ENCODE measurements at places on chromosomes 13 and 19. TPM values are rescaled to one million over a fixed set of nuclear protein-coding genes. Genes with fewer than 3 reads are reported as not detected.

- DNase-seq: no peak
These were observed 127.5 kb downstream of the SIPA1L3 start for GRCh38 chr19:38034492-38034860.

DNA sequence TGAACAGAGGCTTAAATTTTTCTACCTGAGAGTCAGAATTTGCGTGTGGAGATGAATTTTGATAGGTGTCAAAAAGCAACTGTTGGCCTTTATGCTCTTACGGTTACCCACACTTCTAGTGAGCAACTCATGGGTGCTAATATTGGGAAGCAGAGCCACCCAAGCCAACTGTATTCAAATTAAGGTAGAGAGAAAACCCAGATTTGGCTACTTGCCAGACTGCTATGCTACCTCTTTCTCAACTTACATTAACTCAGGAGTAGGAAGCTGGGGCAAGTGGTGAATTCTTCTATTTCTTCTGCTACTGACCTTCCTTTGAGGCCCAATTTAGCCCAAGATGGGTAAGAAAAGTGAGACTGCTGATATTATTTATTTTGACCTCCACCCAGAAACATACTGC, 83.9 kb downstream of the OLFM4 start:
- no peak for DNase-seq

DNA sequence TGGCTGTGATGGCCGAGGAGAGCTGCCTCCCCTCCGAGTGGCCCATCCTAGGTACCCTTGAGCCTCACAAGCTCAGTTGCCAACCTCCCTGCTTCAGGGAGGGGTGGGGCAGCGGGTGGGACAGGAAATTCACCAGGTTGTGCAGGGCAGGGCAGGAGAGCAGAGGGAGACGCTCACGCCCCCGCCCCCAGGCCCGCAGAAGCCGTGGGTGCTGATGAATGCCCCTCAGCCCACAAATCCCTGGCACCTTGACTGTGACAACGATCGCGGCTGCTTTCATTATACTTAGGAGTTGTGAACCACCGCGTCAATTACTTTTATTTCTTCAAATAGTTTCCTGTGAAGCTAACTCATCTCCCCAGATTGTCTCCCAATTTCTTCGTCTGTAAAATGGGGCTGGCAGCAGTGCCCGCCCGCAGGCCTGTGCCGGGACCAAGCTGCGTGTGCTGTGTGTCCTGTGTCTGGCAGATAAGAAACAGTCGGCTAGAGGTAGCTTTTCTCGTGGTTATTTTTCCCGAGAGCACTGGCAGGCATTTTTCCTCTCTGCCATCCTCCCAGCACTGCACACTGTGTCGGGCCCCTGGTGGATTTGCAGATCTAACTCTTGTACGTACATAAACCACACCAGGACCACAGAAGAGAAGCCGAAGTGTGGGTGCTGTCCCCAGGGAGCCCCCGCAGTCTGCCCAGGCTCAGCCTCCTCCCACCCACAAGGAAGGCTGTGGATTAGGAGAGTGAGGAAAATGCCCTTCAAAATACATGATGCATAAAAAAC, 7.9 kb upstream of the RASA3 start:
- no peak for DNase-seq

- DNase-seq: no peak
These were observed 8.2 kb downstream of the EID2B start for GRCh38 chr19:39524495-39524894.

DNA sequence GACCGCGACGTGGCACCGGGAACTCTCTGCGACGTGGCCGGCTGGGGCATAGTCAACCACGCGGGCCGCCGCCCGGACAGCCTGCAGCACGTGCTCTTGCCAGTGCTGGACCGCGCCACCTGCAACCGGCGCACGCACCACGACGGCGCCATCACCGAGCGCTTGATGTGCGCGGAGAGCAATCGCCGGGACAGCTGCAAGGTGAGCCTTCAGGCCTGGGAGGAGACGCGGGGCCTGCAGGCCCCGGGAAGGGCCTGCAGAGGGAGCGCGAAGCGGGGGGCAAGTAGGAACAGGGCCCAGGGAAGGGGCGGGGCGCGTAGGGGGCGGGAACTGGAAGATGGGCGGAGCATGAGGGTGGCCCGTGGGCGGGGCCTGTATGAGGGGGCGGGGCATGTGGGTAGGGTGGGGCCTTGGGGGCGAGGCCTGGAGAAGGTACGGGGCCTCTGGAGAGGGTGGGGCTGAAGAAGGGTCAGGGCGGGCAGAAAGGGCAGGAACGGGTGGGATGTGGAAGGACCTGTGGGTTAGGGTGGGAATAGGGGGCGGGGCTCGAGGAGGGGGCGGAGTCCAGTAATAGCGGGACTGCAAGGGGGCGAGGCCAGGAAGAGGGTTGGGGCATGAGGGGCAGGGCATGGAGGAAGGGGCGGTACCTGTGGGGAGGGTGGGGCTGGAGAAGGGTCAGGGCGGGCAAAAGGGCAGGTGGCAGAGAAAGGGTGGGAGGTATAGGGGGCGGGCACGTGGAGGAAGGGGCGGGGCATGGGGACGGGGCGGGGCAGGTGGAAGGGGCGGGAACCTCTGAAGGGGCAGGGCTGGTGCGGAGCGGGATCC, 2.5 kb downstream of the CFD start:
- DNase-seq: no peak

DNA sequence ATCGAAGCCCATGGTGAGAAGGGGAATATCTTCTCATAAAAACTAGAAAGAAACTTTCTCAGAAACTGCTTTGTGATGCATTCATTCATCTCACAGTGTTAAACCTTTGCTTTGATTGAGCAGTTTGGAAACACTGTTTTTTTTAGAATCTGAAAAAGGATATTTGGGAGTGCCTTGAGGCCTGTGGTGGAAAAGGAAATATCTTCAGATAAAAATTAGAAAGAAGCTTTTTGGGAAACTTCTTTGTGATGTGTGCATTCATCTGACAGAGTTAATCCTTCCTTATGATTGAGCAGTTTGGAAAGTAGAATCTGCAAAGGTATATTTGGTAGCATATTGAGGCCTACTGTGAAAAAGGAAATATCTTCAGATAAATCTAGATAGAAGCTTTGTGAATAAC, 1594.9 kb downstream of the UQCRFS1 start:
- DNase-seq: no peak

DNA sequence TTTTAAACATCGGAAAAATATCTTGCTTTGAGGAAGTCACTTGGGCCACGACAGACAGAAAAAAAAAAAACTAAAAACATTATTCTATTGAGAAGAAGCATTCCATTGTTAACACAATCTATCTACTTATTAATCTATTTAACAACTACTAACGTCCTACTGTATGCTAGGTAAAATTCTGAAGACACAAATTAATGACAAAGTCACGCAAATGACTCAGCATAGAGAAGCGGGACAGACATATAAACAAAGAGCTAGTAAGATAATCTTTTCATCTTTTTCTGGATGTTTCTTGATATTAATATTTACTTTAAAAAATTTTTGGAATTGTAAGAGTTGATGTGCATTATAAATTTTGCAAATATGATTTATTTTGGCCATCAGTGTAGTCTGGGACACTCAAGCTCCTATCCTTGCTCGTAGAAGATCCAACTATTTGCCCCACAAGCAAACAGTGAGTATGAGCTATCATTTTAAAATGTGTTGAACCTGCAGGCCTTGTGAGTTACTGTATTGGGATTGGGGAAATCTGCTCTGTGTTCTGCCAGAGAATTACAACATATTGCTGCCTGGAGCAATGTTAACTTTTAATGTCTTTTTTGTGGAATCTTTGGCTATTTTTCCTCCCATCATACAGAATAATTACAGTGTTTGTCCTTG, 109.1 kb downstream of the PCDH9 start:
- no peak for DNase-seq

DNA sequence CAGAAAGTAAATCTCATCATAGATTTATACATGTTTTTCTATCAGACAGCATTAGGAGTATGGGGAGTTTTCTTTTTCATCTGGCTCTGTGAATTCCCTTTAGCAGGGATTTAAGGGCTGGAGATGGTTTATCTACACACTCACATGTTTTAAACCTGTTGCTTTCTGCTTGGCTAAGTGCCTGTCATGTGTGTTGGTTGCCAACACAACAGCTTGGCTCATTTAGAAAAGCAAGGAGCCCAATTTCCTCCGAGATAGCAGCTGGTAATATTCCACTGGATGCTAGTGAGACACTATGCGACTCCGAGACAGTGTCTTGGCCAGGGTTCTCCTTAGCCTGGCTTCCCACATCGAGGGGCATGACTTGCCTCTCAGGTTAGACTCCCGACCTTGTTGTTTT, 83.3 kb downstream of the KLF5 start:
- no peak for DNase-seq

- DNase-seq: no peak
These were observed 432.3 kb downstream of the SLITRK6 start for GRCh38 chr13:85366759-85367417.

- DNase-seq: no peak
These were observed 105.2 kb downstream of the TM9SF2 start for GRCh38 chr13:99606324-99607066.

GRCh38 chr19:17519967-17520366, 8.5 kb downstream of the PGLS start:
- DNase-seq: no peak

- DNase-seq: peak; percentile 32
These were observed 249.6 kb downstream of the GPC6 start for GRCh38 chr13:93476175-93476574.

- no peak for DNase-seq
These were observed 416.1 kb downstream of the ZNF536 start for GRCh38 chr19:30788105-30788765.

GRCh38 chr13:112899281-112900225, 69.5 kb upstream of the MCF2L start:
- DNase-seq: no peak

DNA sequence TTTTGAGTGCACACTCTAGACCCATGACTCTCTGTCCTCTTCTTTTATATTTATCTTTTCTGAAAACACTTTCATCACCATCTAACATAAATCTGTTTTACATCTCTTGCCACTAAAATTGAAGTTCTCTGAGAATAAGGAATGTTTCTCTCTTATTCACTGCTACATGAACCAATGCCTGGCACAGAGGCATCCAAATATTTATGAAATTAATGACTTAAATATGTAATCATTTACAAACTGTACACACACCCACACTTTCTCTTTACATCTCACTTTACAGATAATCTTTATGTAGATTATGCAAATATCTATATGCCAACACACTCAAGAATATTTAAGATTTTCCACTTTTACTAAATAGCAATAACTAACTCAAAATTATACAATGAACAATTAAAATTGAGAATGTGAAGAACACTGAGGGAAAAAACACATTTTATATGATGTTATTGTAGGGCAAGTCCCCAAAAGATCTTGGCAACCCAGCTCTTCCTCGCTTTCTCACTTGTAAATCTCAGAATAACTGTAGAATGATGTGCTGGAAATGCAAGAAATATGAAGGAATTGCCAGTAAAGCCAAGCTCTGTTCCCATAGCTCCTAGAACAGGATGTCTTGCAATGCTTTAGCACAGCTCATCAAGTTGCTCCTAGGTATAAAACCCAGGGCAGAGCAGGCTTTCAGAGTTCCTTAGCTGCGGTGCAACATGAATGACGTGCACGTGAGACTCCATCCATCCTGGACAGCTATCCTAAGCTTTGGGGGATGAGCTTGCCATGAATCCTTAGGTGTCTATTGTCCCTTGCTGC, 50.7 kb downstream of the UGGT2 start:
- DNase-seq: no peak

DNA sequence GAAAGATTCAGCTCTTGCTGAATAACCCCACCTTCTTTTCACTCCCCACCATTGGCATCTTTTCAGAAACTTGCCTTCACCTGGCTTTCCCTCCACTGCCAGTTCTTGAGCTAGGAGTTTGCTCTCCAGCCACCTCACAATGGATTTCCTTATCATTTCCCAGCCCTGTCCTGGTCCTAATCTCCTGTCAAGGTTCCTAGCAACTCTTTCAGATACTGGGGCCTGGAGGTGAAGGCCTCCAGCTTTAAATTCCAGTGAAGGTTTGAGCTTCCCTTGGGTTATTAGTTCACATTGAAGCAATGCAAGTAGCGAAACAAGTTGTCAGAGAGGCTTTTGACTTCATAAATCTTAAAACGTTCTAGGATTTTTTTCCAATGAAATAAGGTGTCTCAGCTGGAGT, 320.8 kb upstream of the MAB21L1 start:
- DNase-seq: no peak

- no peak for DNase-seq
These were observed 9.4 kb downstream of the SCGB2B2 start for GRCh38 chr19:34667349-34668076.

GRCh38 chr19:3065675-3066357, 3.5 kb upstream of the TLE5 start:
- DNase-seq: no peak

DNA sequence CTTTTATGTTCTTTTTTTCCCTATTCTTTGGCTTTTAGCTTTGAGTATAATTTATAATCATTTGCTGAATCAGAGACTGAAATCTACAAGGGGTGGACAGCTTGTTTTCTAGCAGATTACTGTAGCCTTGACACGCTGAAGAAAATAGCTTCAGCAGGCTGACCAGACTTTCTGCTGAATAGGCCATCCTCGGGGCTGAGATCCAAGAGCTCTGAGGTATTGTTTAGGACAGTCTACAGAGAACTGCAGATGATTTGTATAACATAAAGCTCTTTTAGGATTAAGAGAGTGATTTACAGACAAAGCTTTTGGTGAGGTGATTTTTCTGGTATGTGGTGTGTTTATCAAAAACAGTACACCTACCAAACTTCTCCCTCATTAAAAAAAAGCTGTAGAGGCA, 16.8 kb downstream of the POLR1D start:
- no peak for DNase-seq

DNA sequence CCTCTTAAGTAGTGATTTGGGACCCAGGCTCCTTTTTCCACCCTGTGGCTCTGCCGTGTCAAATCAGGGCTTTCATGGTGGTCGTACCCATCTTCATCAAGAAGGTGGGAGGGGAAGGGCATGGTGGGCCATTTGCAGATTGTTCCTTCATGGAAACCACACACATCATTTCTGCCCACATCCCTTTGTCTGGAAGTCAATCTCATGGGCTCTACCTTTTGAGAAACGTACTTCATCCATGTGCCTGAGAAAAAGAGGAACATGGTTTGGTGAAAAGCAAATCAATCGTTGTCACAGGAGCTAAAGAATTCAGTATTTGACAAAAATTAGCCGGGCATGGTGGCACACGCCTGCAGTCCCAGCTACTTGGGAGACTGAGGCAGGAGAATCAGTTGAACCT, 233.4 kb downstream of the FOXO1 start:
- no peak for DNase-seq

GRCh38 chr13:27419328-27419727, 5.1 kb upstream of the GTF3A start:
- DNase-seq: no peak

The CILP2 gene
- total RNA-seq: not detected

The C5AR1 gene
- not detected for total RNA-seq

The C19orf67 gene
- not detected for total RNA-seq

The AMER2 gene
- total RNA-seq: 0.29 TPM

The ZNF829 gene
- 2.7 TPM for total RNA-seq

The ZNF837 gene
- 11.5 TPM for total RNA-seq

The SEMA6B gene
- total RNA-seq: 0.65 TPM

The SMIM24 gene
- 2.5 TPM for total RNA-seq

Measured in epithelial cell of proximal tubule (primary cell).